M059J (cell line): ENCODE measurements at places on chromosomes 7 and 10. TPM values are rescaled to one million over a fixed set of nuclear protein-coding genes. Genes with fewer than 3 reads are reported as not detected.

- DNase-seq = no peak
Observed at GRCh38 chr7:24705461-24705954, 51.8 kb downstream of the GSDME start.

SPDYE9 gene
- total RNA-seq = not detected in 2 replicates

GRCh38 chr7:144824360-144824759, 11.5 kb downstream of the TPK1 start:
- peak; percentile 69 for DNase-seq

GRCh38 chr10:109821672-109822071, 101.6 kb downstream of the XPNPEP1 start:
- no peak for DNase-seq

TSPAN14 gene
- total RNA-seq = 32.0 and 44.4 TPM in 2 replicates

DNA sequence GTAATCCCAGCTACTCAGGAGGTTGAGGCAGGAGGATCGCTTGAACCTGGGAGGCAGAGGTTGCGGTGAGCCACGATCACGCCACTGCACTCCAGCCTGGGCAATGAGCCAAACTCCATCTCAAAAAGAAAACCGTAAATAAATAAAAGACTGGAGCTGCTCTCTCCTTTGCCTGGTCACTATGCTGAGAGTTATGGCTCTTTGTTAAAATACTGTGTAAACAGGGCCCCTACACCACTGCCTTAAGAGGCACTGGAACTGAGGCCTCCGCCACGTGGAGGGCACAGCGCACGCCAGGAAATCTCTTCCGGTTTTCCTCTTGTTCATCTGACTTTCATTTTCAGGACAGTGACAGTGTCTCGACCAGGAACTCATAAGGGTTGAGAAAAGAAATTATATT, 123.3 kb downstream of the PAXIP1 start:
- no peak for DNase-seq

DNA sequence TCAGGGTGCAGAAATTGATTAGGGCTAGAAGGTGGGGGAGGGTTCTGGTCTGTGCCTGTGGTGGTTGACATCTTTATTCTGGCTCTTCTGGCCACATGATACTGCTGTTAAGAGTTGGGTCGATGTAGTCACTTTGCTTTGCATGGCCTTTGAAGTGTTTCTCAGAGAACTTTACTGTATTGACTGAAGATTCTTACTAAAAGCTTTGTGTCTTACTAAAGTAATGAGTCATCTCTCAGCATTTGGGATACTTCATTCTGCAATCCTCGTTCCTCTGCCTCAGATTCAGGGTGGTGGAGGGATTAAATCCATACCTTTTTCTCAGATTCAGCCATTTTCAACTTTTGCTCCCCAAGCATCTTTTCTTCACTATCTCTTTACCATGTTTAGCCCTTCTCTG, 38.6 kb downstream of the STEAP4 start:
- DNase-seq = no peak

DNA sequence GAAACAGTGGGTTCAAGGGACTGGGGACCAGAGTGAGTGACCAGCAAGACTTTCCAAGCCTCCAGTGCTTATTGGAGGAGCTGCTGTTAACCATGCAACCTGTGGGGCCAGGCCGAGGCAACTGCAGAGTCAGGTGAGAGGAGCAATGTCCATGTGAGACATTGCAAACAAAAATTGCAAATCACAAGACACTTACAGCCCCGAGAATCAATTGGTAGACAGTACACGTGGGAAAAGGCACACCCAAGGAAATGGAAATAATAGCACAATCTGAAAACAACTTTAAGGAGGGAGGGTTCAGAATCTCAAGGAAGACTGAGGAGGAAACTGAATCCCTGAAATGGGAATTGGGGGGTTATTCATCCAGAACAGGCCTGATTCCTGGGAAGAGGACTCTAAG, 72.6 kb downstream of the GLRX3 start:
- DNase-seq = no peak

- peak; percentile 94 for DNase-seq
Observed at GRCh38 chr10:119658274-119658673, 7.1 kb downstream of the BAG3 start.

- no peak for DNase-seq
Observed at GRCh38 chr7:150931199-150931869, 46.8 kb downstream of the KCNH2 start.

DNA sequence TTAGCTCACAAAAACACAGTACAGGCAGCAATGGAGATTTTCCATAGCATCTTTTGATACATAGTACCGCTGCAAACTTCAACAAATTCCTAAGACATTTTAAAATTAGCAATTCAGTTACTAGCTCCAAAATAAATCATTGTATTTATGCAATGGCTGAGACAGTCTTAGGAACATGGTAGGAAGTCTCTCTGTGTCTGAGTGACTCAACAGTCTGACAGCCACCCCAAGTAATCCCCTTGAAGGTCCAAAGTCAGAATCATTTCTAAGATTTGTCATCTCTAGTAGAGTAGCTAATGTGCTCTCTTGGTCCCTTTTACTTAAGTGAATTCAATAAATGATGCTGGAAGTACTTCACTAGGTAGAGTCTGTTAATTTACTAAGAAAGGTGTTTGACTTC, 93.8 kb upstream of the NOBOX start:
- DNase-seq = no peak

- DNase-seq = no peak
Observed at GRCh38 chr7:96061009-96061408, 260.9 kb downstream of the SLC25A13 start.

HTR7 gene
- total RNA-seq = 20.5 and 36.5 TPM in 2 replicates

KCP gene
- total RNA-seq = not detected in 2 replicates

- DNase-seq = no peak
Observed at GRCh38 chr7:29142021-29142727, 4.2 kb downstream of the CPVL start.

DNA sequence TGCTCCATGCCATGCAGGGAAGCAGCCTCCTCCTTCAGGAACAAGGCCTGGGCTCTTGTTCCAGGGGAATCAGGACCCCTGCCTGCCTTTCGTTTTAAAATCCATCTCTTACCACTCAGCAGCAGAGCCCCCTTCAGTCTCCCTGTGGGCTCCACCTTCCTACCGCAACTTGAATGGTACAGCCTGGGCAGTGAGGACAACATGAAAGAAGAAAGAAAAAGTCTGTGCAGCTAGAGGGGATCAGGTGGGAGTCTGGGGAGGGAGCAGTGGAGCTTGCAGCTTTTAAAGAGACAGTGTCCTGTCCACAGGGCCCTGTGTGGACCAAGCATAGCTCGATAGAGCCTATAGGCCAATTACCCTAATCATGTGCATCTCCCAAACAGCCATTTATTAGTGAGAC, 3.7 kb downstream of the PLXNA4 start:
- no peak for DNase-seq

- DNase-seq = no peak
Observed at GRCh38 chr7:5423306-5423975, at the start of gene TNRC18. TSS of gene TNRC18 (minus strand) at chr7:5423834. CDS start at chr7:5421246, 2,588 bp downstream.

GRCh38 chr7:30771174-30771879, at the start of gene MINDY4:
TSS of gene MINDY4 (plus strand) at chr7:30771417. CDS start at chr7:30771494, 77 bp downstream.
- peak; percentile 77 for DNase-seq

DNA sequence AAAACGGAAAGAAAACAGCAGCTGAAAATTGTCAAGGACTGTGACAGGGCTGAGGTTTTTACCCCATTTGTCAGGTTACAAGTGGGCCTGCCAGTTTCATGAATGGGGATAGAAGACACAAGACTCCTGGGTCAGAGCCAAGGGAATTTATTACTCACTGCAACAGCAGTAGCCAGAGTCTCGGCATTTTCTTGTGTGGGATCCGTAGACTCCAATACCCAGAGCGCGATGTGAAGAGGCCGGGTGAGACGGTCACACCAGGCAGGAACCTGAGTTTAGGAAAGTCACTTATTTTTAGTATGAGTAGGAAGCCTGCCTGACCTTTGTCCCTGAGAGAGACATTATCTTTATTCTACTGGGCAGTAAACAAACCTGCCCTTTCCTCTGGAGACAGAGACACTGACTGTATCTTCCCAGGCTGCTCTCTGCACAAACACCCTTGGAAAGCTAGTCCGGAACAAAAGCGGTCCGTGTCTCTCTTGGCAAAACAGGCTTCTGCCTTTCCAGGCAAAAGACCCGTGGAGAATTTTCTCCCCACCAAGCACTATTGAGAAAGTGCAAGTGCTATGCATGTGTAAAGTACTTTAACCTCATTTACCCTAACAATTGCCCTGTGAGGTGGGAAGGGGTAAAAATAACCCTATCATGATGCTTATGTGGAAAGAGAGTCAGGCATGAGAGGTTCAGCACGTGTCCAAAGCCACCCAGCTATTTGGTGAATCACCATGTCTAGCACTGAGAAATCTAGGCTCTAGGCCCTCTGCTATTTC, 58.4 kb downstream of the JCAD start:
- peak; percentile 87 for DNase-seq
